NCI-H345 (cell line): ENCODE measurements at places on chromosomes 1 and 21.

DNA sequence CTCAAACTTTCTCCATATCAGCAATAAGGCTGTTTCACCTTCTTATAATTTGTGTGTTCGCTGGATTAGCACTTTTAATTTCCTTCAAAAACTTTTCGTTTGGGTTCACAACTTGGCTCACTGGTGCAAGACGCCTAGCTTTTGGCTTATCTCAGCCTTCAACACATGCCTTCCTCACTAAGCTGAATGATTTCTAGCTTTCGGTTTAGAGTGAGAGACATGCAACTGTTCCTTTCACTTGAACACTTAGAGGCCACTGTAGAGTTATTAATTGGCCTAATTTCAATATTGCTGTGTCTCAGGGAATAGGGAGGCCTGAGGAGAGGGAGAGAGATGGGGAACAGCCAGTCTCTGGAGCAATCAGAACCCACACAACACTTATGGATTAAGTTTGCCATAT lies 41.2 kb upstream of the IFNLR1 start:
- DNase-seq, result no peak

- DNase-seq, result no peak
These were observed 641 bp upstream of the CFAP107 start for GRCh38 chr1:12745126-12745991.

- DNase-seq, result no peak
These were observed 32.3 kb upstream of the DIPK1A start for GRCh38 chr1:92993581-92993980.

DNA sequence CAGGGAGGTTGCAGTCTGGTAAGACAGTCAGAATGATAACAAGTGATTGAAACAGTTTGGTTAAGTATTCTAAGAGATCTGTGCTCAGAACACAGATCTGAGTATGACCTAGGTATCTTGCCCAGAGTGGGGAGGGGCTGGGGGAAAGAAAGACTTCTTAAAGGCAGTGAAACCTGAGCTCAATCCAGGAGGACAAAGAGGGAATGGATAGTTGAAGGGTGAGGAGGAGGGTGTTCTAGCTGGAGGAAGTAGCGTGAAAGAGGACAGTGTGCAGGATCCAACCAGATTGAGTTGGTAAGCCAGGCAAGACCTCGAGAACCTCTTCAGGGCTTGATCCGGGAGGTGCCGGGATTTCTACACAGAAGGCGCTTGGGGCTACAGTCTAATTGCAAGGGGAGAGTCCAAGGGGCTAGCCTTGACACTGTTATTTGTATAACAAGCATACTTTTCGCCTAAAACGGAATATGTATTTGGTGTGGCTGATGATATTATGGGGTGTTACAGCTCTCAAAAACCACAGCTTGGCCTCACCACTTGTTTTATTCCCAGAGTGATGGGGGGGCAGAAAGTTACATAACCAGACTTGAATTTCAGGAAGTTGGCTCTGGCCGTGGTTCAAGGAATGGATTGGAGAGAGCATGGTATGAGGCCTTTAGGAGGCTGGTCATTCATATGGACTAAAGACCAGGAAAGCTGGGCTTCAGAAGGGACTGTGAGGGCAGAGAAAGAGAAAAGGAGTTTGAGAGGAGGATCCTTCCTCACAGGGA lies 19.1 kb downstream of the RCSD1 start:
- DNase-seq, result no peak

- DNase-seq, result no peak
These were observed 1048.2 kb downstream of the TTLL7 start for GRCh38 chr1:82950606-82951200.

DNA sequence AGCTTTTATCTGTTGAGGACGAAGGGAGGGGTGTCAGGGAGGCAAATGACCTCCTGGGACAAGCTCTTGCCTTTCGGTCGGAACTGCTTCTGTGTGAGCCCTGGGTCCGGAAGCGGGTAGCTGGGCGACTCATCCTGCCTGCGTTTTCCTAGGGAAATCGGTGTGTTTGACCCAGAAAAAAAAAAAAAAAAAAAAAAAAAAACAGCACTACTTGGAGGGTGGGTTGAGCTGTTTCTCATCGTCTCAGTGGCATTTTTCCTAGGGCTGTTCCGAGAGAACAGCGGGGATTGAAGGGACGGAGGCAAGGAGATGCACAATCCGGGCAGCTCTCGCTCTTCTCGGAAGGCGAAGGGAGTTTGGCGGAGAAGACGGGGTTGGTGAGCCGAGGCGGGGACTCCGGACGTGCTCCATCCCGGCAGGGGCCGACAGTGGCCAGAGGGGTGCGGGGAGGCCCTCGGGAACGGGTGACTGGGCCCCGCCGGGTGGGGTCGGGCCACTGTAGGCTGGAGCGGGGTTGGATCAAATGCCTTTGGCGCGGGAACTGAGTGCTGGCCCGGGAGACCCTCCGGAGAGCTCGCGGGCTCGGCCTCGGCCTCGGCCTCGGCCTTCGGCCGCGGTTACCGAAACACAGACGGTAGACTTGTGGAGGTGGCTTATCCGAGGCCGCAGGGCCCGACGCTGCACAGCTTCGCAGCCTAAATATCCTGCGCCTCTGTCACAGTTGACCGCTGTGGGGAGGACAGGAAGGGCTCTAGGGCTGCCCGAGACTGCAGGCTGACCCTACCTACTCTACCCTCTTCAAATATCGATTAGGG lies 2.4 kb upstream of the BARHL2 start:
- no peak for DNase-seq

GRCh38 chr1:11534846-11535245 lies 55.9 kb downstream of the DISP3 start:
- no peak for DNase-seq

GRCh38 chr1:30523055-30524020 lies 200.0 kb downstream of the MATN1 start:
- DNase-seq, result no peak

DNA sequence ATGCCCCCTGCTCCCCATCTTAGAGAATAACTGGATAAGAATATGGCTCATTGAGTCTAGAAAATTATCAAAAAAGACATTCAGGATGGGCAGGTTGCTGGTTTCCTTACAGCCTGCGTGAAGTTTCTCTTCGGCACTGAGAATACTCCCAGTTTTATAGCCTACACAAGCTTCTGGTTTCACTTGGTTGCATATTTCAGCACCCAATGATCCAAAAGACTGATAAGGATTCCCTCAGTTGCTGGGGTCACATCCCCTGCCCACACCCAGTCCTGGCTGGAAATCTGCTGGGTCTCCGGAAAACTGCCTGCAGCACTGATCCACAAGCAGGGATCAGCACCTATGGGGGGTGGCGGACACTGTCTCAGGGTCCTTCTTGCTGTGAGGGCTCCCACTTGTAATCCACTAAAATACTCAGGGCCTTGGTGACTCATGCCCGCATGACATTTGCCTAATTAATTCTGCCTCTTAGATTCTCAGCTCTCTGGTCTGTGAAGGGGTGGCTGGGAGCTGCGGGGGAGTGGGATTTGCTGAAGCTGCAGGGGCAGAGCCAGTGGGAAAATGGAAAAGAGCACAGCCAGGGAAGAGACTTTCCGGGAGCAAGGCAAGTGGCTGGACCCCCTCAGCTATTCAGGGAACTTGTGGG lies 142.5 kb downstream of the ZNF648 start:
- no peak for DNase-seq

GRCh38 chr1:28322194-28322593 lies 6.6 kb upstream of the MED18 start:
- DNase-seq, result no peak

DNA sequence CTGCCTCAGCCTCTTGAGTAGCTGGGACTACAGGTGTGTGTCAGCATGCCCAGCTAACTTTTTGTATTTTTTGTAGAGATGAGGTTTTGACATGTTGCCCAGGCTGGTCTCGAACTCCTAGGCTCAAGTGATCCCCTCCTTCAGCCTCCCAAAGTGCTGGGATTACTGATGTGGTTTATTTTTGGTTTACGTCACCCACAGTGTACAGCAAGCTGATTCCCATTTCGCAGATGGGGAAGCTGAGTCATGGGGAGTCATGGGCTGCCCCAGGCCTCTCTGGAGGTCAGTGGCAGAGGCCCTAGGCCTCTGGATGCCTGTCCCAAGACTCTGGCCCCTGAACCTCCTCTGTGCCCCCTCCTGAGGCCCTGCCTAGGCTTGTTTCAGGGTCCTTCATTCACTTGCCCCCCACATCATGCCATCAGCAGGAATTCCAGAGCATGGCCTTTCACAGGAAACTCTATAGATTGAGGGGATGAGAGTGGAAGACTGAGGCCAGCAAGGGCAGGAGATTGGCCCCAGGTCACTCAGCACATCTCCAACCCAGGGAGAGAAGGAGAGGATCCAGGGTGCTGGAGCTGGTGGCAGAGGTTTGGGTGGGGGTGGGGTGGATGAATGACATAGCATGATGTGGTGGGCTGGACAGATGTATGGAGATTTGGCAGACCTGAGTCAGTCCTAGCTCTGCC lies 266.0 kb downstream of the PTPRU start:
- DNase-seq, result no peak

- no peak for DNase-seq
These were observed 40.9 kb downstream of the C1orf21 start for GRCh38 chr1:184427722-184428121.
